ENCODE measurements at places on chromosomes 1 and 21.
A peak's percentile ranks its signal among the peaks of the same experiment; 100 is the strongest.

- peak; percentile 64 for DNase-seq
Observed at GRCh38 chr1:84849357-84849975, 43.5 kb downstream of the LPAR3 start.

GRCh38 chr1:166053395-166053794, 113.4 kb downstream of the FAM78B start:
- no peak for DNase-seq

- peak; percentile 81 for DNase-seq
Observed at GRCh38 chr1:246587606-246588005, 21.4 kb downstream of the CNST start.

GRCh38 chr1:39847940-39848339, 35.4 kb downstream of the TRIT1 start:
- no peak for DNase-seq

- DNase-seq = no peak
Observed at GRCh38 chr1:87880098-87880760, 551.5 kb downstream of the LMO4 start.

DNA sequence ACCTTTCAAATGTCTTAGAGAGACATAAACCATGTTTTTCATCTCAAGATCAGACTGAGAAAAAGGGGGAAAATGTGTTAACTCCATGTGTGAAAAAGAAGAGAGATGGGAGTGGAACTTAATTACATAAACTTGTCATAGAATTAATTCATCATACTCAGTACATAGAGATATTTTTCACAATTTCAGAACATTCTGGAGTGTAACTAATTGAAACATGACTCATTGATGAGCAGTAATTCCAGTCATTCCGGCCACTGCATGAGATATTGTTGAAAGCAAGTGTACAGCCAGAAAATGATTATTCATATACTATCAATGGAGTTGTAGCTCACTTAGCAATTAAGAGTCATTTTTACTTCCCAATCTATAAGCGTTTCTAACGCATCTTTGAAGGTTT, 739.3 kb downstream of the LTN1 start:
- DNase-seq = peak; percentile 62

DNA sequence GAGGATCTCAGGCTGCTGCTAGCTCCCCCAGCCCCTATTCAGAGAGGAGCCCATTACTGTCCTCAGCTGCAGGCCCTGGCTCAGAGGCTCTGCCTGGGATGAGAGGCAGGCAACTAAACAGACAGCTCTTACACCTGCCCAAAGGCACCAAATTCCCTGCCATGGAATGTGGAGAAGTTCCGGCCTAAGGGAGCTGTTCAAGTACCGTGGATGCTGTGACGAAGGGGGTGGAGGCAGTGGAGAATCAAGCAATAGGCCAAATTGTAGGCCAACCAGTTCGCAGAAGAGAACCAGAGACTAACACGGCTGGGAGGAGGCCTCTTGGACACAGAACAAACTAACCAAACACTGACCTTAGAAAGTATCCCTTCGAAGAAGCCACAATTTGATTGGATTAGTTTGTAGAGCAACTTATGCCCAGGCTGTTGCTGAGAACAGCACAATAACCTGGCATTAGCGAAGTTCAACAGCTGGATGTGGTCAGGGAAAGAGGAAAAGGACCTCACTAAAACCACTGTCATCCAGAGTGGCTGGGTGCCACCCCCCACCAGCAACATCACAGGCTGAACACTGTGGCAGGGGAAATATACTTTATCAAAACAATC, 3.6 kb downstream of the C1orf174 start:
- no peak for DNase-seq
